ENCODE measurements at places on chromosomes 16 and 17.

DNA sequence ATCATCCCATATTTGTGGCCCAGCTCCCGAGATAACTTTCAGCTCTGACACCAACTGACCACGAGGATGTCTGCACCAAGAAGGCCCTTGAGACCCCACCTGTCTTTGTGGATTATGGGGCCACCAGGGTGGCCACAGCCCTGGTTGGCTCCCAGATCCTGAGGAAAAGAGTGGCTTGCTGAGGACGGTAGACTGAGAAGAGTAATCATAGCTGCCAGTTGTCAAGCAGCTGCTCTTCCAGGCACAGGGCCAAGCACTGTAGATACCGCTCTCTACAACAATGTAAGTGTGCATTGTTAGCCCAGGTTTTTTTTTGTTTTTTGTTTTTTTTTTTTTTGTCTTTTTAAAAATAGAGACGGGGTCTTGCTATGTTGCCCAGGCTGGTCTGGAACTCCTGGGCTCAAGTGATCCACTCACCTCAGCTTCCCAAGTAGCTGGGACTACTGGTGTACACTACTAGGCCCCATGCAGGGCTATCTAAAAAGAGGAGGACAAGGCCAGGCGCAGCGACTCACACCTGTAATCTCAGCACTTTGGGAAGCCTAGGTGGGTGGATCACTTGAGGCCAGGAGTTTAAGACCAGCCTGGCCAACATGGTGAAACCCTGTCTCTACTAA lies 9.6 kb downstream of the ZNF205 start:
- DNase-seq: no peak

- no peak for DNase-seq
These were observed 11.5 kb downstream of the UBALD2 start for GRCh38 chr17:76276461-76277299.

DNA sequence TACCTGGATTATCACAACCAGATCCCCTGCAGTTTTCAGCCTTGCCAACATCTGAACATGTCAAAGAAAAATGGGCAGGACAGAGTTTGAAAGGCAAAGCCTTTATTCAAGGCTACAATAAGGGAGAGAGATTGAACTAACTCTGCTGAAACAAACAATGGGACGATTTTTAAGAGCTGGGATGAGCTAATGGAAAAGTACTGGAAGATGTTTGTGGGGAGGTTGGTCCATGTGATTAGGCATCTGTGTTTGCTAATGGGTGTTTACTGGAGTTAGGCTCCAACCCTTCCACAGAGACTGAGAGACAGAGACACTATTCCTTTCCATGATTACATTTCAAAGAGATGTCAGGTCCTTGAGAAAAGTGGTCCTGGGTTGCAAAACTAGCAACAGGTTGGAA lies 35.0 kb upstream of the HSBP1 start:
- DNase-seq: no peak

GRCh38 chr16:78306361-78306760 lies 206.9 kb downstream of the WWOX start:
- no peak for DNase-seq

DNA sequence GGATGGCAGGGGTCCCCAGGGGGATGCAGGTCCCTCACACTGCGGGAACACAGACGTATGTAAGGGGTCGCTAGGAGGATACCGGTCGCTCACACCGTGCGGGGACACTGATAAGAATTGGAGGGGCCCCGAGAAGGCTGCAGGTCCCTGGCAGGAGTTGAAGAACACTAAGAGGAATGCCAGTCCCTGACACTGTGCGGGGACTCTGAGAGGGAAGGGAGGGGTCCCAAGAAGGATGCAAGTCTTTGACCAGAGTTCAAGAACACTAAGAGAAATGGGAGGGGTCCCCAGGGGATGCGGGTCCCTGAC lies 510 bp downstream of the ERCC4 start:
- no peak for DNase-seq

- DNase-seq: no peak
These were observed 1847.5 kb downstream of the TP53TG3F start for GRCh38 chr16:35306915-35307314.

- DNase-seq: no peak
These were observed 901.6 kb upstream of the GOT2 start for GRCh38 chr16:59635674-59636073.
